CD8-positive, alpha-beta memory T cell (primary cell): ENCODE measurements at places on chromosomes 13 and 19. TPM values are rescaled to one million over a fixed set of nuclear protein-coding genes. Genes with fewer than 3 reads are reported as not detected.
A peak's percentile ranks its signal among the peaks of the same experiment; 100 is the strongest.

GRCh38 chr13:22018076-22018835 lies 347.4 kb downstream of the FGF9 start:
- H3K4me1 ChIP-seq = no peaks in the 10 kb centered on the region
- no peak overlapping the region for H3K4me3 ChIP-seq
- DNase-seq = no peak
- H3K36me3 ChIP-seq = no peaks in the 10 kb centered on the region
- H3K27ac ChIP-seq = no peak overlapping the region

GRCh38 chr13:42899266-42899665 lies 92.8 kb downstream of the EPSTI1 start:
- H3K4me1 ChIP-seq = no peaks in the 10 kb centered on the region
- H3K27ac ChIP-seq = no peak overlapping the region
- H3K27me3 ChIP-seq = no peaks in the 10 kb centered on the region
- DNase-seq = no peak

DNA sequence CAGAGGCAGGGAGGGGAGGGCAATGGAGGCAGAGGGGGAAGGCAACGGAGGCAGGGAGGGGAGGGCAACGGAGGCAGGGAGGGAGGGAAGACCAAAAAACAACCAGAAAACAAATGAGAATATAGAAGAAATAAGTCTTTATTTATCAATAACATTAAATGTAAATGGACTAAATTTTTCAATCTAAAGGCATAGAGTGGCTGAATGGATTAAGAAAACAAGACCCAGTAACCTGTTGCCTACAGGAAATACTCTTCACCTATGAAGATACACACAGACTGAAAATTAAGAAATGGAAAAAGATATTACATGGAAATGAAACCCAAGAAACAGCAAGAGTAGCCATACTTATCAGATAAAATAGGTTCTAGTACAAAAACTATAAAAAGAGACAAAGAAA lies 536.3 kb downstream of the TBC1D4 start:
- no peak overlapping the region for H3K4me3 ChIP-seq
- no peak overlapping the region for H3K27ac ChIP-seq
- no peaks in the 10 kb centered on the region for H3K36me3 ChIP-seq
- no peak for DNase-seq

GRCh38 chr19:40716482-40717324 lies at the start of the genes COQ8B and ITPKC:
TSS of gene COQ8B (minus strand) at chr19:40716886. CDS start at chr19:40714632, 2,254 bp downstream.
TSS of gene ITPKC (plus strand) at chr19:40717112. CDS start at chr19:40717136, 24 bp downstream.
- peaks cover 59% of the 10 kb centered on the region for H3K4me1 ChIP-seq
- H3K4me3 ChIP-seq = peak within 1 kb of the TSS; percentile 99
- peak; percentile 100 for DNase-seq
- no peaks in the 10 kb centered on the region for H3K36me3 ChIP-seq
- no peaks in the 10 kb centered on the region for H3K27me3 ChIP-seq
- H3K27ac ChIP-seq = peak within 1 kb of the TSS; percentile 98

GRCh38 chr13:109782066-109782822 lies 4.1 kb downstream of the IRS2 start:
- H3K27ac ChIP-seq = no peak overlapping the region
- H3K27me3 ChIP-seq = no peaks in the 10 kb centered on the region
- no peak for DNase-seq
- H3K36me3 ChIP-seq = no peaks in the 10 kb centered on the region

DNA sequence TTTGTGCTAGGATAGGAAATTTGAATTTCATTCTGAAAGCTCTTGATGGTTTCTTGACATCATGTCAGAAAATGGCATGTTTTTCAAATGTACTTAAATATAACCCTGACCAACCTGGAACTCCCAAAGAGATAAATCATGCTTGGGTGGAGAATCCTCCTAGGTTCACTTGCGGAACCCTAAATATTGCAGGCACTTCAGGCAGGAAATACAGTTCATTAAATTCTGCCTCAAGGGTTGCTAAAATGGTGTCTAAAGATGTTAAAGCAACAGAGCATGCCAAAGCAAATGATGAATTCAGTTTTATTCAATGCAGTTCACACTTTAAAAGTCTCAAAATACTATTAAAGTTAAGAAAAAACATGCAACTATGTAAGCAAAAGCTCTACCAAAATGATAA lies 415.9 kb downstream of the SLITRK6 start:
- no peaks in the 10 kb centered on the region for H3K36me3 ChIP-seq
- H3K4me3 ChIP-seq = no peak overlapping the region
- H3K27ac ChIP-seq = no peak overlapping the region

- no peak overlapping the region for H3K27ac ChIP-seq
- H3K27me3 ChIP-seq = no peaks in the 10 kb centered on the region
- no peak overlapping the region for H3K4me3 ChIP-seq
- DNase-seq = no peak
Measured at GRCh38 chr19:39162441-39163043, 34.2 kb upstream of the NCCRP1 start.

- H3K27me3 ChIP-seq = no peaks in the 10 kb centered on the region
- no peak for DNase-seq
- H3K27ac ChIP-seq = no peak overlapping the region
- no peaks in the 10 kb centered on the region for H3K4me1 ChIP-seq
Measured at GRCh38 chr13:100561158-100561499, 27.5 kb downstream of the GGACT start.

GRCh38 chr19:47991191-47991808 lies 670 bp downstream of the BSPH1 start:
- H3K27me3 ChIP-seq = peaks cover 5% of the 10 kb centered on the region
- no peaks in the 10 kb centered on the region for H3K36me3 ChIP-seq
- H3K27ac ChIP-seq = no peak overlapping the region
- no peak overlapping the region for H3K4me3 ChIP-seq
- no peak for DNase-seq
- no peaks in the 10 kb centered on the region for H3K4me1 ChIP-seq

- H3K4me1 ChIP-seq = no peaks in the 10 kb centered on the region
- DNase-seq = peak; percentile 47
- peaks cover 6% of the 10 kb centered on the region for H3K36me3 ChIP-seq
Measured at GRCh38 chr19:48152551-48152950, 17.6 kb downstream of the LIG1 start.

DNA sequence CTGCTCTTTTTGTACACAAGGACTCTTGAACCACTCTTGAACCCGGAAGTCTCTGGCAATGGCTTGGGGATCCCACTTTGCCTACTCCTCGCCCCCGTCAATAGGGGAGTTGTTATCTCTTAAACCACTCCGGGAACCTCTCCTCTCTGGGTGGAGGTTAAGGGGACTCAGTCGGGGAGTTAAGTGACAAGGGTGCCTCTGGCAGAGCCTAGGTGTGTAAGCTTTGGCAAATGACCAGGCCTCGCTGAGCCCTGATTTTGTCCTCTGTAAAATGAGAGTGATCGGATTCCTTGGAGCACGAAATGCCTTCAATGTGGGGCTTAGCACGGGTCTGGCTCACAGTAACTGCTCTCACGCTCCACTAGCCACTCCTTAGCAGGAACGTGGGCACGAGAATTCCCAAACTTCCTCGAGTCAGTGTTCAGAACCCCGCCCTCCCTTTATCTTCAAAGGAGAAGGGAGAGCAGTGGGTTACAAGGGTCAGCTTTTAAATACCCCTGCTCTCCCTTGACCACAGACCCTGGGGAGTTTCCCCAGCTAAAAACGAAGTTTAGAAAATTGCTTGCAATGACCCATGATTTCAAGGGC lies 193.3 kb downstream of the KATNAL1 start:
- H3K36me3 ChIP-seq = no peaks in the 10 kb centered on the region
- no peaks in the 10 kb centered on the region for H3K27me3 ChIP-seq
- peak overlapping the region; percentile 47 for H3K4me3 ChIP-seq

DNA sequence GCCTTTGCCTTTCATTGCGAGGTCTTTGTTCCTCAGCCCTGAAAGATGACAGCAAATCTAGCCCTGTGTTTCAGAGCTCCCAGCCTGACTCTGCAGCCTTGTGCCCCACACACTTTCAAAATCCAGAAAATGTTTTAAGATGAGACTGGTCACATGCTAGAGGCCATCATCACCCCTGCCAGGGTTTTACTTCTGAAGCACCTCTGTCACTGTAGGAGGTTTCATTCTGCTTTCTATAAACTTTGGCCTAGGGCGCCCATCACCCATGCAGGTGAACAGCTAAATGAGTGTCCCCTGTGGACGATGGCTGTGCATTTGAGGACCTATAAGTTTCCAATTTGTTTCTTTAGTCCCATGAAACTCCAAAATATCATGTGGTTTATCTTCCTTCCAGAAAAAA lies 574.2 kb downstream of the MYO16 start:
- H3K4me1 ChIP-seq = no peaks in the 10 kb centered on the region
- no peak overlapping the region for H3K27ac ChIP-seq
- H3K4me3 ChIP-seq = no peak overlapping the region
- no peaks in the 10 kb centered on the region for H3K36me3 ChIP-seq
- H3K27me3 ChIP-seq = no peaks in the 10 kb centered on the region

- no peak overlapping the region for H3K27ac ChIP-seq
- no peaks in the 10 kb centered on the region for H3K27me3 ChIP-seq
- H3K36me3 ChIP-seq = no peaks in the 10 kb centered on the region
- H3K4me1 ChIP-seq = no peaks in the 10 kb centered on the region
- DNase-seq = no peak
- no peak overlapping the region for H3K4me3 ChIP-seq
Measured at GRCh38 chr13:56932104-56932503, 208.6 kb upstream of the PRR20A start.

- no peak for DNase-seq
- no peaks in the 10 kb centered on the region for H3K4me1 ChIP-seq
- H3K27ac ChIP-seq = no peak overlapping the region
- no peak overlapping the region for H3K4me3 ChIP-seq
Measured at GRCh38 chr13:97028441-97029299, 34.4 kb upstream of the OXGR1 start.

DNA sequence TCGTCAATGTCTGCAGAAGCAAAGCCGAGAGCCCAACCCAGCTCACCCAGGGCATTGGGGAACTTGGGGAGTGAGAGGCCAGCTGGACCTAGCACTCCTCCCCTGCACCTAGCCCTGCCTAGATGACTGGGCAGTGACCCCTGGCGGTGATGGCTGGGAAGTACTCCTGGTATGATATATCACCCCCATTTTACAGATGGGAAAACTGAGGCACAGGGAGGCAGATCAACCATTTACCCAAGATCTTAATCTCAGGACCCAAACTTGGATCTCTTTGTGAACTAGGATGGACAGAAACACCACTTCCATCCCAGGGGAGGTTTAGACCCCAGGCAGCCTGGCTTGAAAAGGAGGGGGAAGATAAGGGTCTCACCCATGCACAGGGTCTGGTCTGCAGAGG lies 43.5 kb downstream of the CCL25 start:
- H3K4me1 ChIP-seq = no peaks in the 10 kb centered on the region
- H3K27me3 ChIP-seq = no peaks in the 10 kb centered on the region
- peak overlapping the region; percentile 19 for H3K4me3 ChIP-seq
- H3K27ac ChIP-seq = no peak overlapping the region

- DNase-seq = no peak
- no peaks in the 10 kb centered on the region for H3K36me3 ChIP-seq
- H3K27me3 ChIP-seq = no peaks in the 10 kb centered on the region
- no peaks in the 10 kb centered on the region for H3K4me1 ChIP-seq
- H3K4me3 ChIP-seq = no peak overlapping the region
- H3K27ac ChIP-seq = no peak overlapping the region
Measured at GRCh38 chr13:47413526-47413925, 516.7 kb upstream of the HTR2A start.

DNA sequence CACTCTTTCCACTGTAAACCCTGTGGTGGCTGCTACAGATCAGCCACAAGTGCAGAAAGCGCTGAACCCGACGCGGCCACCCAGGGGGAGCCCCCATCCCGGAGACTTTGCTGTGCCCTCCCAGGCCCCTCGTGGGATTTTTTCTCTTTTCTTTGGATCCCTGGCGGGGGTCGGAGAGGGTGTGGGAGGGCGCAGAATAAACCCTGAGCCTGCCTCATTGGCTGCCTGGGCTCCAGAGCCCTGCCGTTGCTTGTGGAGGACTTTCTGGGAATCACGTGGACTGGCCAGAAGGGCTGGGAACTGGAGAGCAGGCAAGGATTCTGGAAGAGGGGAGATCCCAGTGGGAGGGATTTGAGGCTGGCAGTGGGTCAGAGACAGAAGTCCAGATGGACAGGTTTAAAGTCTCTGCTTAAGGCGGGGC lies 24.9 kb downstream of the GADD45B start:
- peaks cover 22% of the 10 kb centered on the region for H3K4me1 ChIP-seq
- H3K27ac ChIP-seq = no peak overlapping the region
- no peaks in the 10 kb centered on the region for H3K27me3 ChIP-seq
- no peak for DNase-seq
- H3K4me3 ChIP-seq = no peak overlapping the region
- H3K36me3 ChIP-seq = no peaks in the 10 kb centered on the region

DNA sequence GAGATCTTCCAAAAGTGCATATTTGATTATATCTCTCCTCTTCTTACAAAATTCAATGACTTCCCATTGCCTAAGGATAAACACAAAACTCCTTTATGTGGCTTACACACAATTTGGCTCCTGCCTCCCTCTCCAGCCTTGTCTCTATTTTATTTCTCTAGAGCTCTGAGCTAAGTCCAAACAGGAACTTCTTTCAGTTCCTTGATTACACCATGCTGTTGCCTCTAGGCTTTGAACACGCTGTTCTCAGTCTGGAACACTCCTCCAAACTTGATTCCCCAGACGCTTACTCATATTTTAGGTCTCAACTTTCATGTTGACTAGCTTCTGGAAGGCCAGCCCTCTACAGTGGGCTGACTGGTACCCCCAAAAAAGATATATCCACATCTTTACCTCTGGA lies 258.5 kb downstream of the COG6 start:
- H3K27ac ChIP-seq = no peak overlapping the region
- H3K36me3 ChIP-seq = no peaks in the 10 kb centered on the region
- no peaks in the 10 kb centered on the region for H3K27me3 ChIP-seq
- H3K4me3 ChIP-seq = no peak overlapping the region
- H3K4me1 ChIP-seq = no peaks in the 10 kb centered on the region

- H3K27ac ChIP-seq = peak overlapping the region; percentile 44
- no peaks in the 10 kb centered on the region for H3K36me3 ChIP-seq
- H3K4me3 ChIP-seq = no peak overlapping the region
- H3K27me3 ChIP-seq = no peaks in the 10 kb centered on the region
- DNase-seq = no peak
Measured at GRCh38 chr19:55216461-55217198, 7.3 kb upstream of the PTPRH start.

GRCh38 chr19:34085336-34085735 lies 87.0 kb upstream of the LSM14A start:
- no peak for DNase-seq
- no peak overlapping the region for H3K27ac ChIP-seq
- H3K27me3 ChIP-seq = no peaks in the 10 kb centered on the region

- no peak overlapping the region for H3K27ac ChIP-seq
- no peaks in the 10 kb centered on the region for H3K27me3 ChIP-seq
- H3K4me3 ChIP-seq = no peak overlapping the region
- no peak for DNase-seq
- H3K4me1 ChIP-seq = no peaks in the 10 kb centered on the region
Measured at GRCh38 chr13:23787464-23787863, 101.7 kb downstream of the MIPEP start.

ZNF549 gene
- 6.9 TPM for total RNA-seq

PSG6 gene
- total RNA-seq = not detected

CRYL1 gene
- total RNA-seq = 7.8 TPM

CCL25 gene
- total RNA-seq = not detected

GPR12 gene
- total RNA-seq = not detected

F7 gene
- total RNA-seq = 0.22 TPM

LGALS7B gene
- total RNA-seq = not detected

GZMM gene
- 48.8 TPM for total RNA-seq

EML2 gene
- 128 TPM for total RNA-seq

C19orf53 gene
- 163 TPM for total RNA-seq
